PC-3 (cell line): ENCODE measurements at places on chromosomes 3 and 15. TPM values are rescaled to one million over a fixed set of nuclear protein-coding genes. Genes with fewer than 3 reads are reported as not detected.
A peak's percentile ranks its signal among the peaks of the same experiment; 100 is the strongest.

DNA sequence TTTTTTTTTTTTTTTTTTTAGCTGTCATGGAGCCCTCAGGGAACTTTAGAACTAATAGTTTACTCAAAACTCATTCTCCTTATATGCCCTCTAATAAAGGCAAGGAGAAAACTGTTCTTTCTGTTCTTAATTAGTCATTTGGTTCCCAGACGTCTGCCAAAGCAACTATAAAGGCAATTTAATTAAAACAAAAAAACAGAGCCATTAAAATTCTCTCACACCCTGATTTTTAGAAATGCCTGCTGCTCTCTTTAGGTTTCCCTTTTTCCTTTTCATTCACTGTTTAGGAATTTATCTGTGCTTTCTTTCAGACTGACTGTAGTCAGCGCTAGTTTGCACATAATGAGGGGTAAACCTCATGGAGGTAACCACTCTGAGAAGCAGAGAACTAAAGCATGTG is 463.6 kb upstream of the THRB start:
- H3K36me3 ChIP-seq = no peaks in the 10 kb centered on the region
- no peak for DNase-seq
- H3K27ac ChIP-seq = no peak overlapping the region
- no peaks in the 10 kb centered on the region for H3K4me1 ChIP-seq

DNA sequence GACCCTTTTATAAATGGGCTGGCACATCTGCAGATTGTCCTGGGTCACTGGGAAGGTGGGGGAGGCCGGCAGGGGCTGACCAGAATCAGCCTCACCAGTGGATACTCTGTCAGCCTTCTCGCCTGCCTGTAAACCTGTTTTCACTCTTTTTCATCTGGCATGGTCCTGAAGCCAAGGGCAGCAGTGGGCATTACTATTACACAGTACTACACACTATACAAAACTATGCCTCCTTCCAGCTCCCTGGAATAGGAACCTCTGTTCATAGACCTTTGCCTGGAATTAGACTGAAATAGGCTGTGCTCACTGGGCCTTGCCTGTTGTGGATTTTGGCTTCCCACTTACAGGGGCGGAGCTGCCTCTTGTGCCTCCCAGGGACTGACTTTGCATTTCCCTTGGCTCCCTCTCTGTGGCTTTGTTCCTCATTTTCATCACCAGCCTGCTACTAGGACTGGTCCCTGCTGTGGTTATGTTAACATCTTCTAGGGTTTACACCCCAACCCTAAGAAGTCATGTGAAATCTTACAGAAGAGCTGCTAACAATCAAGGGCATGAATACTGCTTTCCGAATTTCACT is 120.7 kb downstream of the FNDC3B start:
- no peak overlapping the region for H3K27ac ChIP-seq
- DNase-seq = no peak
- peaks cover 34% of the 10 kb centered on the region for H3K4me1 ChIP-seq
- no peak overlapping the region for H3K4me3 ChIP-seq

DNA sequence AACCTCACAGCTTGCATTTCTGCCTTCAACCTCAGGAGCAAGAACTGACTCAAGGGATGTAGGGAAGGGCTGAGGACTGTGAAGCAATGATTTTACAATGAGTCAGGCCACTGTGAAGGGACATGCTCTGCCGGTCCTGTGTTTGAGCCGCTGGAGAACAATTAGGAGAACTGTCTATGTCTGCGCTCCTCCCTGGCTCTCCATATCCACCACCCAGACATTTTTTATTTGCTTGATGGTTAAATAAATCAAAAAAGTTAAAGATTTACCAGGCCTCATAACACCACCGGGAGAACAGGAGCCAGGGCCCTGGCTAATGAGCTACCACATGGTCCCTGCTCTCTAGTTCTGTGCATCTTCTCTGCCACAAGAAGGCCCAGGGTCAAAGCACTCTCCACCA is 29.6 kb downstream of the SEC61A1 start:
- H3K4me1 ChIP-seq = peaks cover 13% of the 10 kb centered on the region
- H3K36me3 ChIP-seq = peaks cover 8% of the 10 kb centered on the region; the same call in 1 of the 2 replicates
- H3K27me3 ChIP-seq = no peaks in the 10 kb centered on the region
- no peak overlapping the region for H3K4me3 ChIP-seq
- DNase-seq = peak; percentile 49

DNA sequence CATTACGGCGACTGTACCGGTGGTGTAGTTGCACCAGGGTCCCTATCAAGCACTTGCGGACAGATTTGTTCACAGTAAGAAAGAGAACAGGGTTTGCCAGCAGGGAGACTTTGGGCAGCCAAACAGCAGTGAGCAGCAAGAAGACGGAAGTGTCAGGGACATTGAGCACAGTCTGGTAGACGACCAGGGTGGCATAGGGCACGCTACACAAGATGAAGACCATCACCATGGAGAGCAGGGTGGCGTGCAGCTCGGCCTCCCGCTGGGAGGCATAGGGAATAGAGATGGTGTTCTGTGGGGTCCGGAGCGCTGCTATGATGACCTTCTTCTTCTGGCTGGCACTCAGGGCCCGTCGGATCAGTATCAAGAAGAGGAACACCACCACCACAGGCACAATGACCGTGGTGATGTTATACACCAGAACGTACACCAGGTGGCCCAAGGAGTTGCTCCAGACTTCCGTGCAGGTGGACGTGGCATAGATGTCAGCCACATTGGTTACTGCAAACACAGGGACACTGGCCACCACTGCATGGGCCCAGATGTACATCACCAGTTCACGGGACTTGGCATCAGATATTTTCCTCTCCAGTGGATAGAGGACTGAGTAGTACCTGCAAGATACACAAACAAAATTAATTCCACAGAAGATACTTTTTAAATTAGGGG is 19.1 kb upstream of the FSIP1 start:
- no peaks in the 10 kb centered on the region for H3K36me3 ChIP-seq
- no peak overlapping the region for H3K27ac ChIP-seq
- H3K27me3 ChIP-seq = no peaks in the 10 kb centered on the region

- no peak overlapping the region for H3K4me3 ChIP-seq
- peaks cover 10% of the 10 kb centered on the region for H3K4me1 ChIP-seq
- no peaks in the 10 kb centered on the region for H3K36me3 ChIP-seq
- H3K27ac ChIP-seq = no peak overlapping the region
Observed at GRCh38 chr3:168127466-168127865, 31.7 kb upstream of the GOLIM4 start.

DNA sequence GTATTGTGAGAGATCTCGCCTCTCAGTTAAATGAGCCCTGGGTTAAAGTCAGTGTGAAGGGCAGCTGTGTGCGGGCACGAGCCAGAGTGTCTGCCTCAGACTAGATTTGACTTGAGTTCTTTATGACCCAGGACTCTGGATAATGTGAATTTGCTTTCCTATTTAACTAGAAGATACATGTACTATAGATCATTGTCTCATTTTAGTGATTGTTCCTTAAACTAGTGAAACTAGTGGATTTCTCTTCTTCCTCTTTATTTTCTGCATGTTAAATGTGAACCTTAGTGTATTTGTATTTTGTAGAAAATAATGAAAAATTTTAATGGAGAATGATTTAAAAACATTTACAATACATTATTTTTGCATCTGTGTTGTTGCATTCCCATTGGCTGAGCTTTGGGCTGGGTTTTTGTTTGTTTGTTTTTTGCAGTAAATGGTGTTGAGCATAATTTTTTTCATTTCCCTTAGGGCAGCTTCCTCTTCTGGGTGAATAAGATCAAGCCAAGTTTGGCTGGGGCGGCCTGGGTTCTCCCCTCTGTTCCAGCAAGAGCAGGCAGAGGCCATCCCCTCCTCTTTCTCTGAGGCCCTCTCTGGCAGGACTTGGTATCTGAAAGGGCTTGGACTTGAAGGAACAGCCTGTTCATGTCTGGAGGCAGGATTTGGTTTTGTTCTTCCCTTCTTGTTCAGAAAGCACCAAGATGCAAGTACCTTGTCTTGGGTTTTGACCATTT is 15.0 kb downstream of the GCSAM start:
- no peaks in the 10 kb centered on the region for H3K4me1 ChIP-seq
- H3K36me3 ChIP-seq = peaks cover 32% of the 10 kb centered on the region
- no peaks in the 10 kb centered on the region for H3K27me3 ChIP-seq

DNA sequence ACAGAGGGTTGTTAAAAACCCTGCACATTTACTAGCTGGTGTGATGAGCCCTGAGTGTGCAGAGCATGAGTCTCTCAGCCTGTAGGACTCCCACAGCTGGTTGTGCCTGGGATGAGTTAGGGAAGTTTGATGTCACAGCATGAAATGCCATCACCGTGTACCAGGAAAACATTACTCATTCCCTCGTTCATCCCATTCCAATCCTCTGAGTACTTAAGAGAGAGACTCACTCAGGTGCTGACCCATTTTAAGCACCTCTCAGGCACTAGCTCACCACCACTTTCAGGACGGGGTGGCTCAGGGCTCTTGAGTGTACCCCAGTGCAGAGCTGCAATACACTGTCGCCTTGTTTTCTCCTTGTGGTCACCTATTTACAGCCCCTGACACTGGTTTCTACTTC is 18.7 kb downstream of the MGLL start:
- H3K36me3 ChIP-seq = peaks cover 13% of the 10 kb centered on the region
- H3K27ac ChIP-seq = peak overlapping the region; percentile 80
- peaks cover 41% of the 10 kb centered on the region for H3K4me1 ChIP-seq
- no peaks in the 10 kb centered on the region for H3K27me3 ChIP-seq

DNA sequence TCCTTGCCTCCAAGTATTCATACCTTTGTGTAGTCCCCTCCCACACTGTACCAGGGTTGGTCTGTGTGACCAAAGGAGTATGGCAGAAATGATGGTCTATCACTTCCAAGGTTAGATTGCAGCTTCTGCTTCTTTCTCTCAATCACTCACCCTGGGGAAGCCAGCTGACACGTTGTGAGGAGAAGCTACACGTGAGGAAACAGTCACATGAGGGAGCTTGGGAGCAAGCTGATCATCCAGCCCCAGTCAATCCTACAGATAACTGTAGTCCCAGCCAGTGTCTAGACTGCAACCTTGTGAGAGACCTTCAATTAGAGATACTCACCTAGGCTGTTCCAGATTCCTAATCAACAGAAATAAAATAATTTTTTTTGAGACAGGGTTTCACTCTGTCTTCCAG is 6.2 kb upstream of the ZNF774 start:
- H3K4me1 ChIP-seq = peaks cover 15% of the 10 kb centered on the region
- no peaks in the 10 kb centered on the region for H3K36me3 ChIP-seq
- no peak for DNase-seq
- H3K27me3 ChIP-seq = no peaks in the 10 kb centered on the region
- no peak overlapping the region for H3K27ac ChIP-seq

The LRRC57 gene
- total RNA-seq = 9.1 and 19.0 TPM in 2 replicates

The TM4SF4 gene
- 0.23 and 0.40 TPM in 2 replicates for total RNA-seq

The HCN4 gene
- total RNA-seq = not detected in 2 replicates
